Osteoblast (primary cell): ENCODE measurements at places on chromosomes 2 and 18. TPM values are rescaled to one million over a fixed set of nuclear protein-coding genes. Genes with fewer than 3 reads are reported as not detected.
A peak's percentile ranks its signal among the peaks of the same experiment; 100 is the strongest.

- no peak for DNase-seq
These were observed 99.6 kb downstream of the MAP3K20 start for GRCh38 chr2:173175222-173175621.

Gene C2orf92
- total RNA-seq: 2.5 and 3.2 TPM in 2 replicates

GRCh38 chr2:98948956-98949739, 13.1 kb upstream of the CRACDL start:
- peak; percentile 71 for DNase-seq

- peak; percentile 96 for DNase-seq
These were observed 175.5 kb downstream of the AGAP1 start for GRCh38 chr2:235669269-235669831.

GRCh38 chr2:28506112-28506910, 10.5 kb downstream of the PLB1 start:
- no peak for DNase-seq

Gene FOXD4L1
- total RNA-seq: under 0.01 and 0.29 TPM in 2 replicates

Gene OSBPL1A
- 51.8 and 53.3 TPM in 2 replicates for total RNA-seq

GRCh38 chr2:207662203-207662602, 37.0 kb upstream of the METTL21A start:
- DNase-seq: no peak

DNA sequence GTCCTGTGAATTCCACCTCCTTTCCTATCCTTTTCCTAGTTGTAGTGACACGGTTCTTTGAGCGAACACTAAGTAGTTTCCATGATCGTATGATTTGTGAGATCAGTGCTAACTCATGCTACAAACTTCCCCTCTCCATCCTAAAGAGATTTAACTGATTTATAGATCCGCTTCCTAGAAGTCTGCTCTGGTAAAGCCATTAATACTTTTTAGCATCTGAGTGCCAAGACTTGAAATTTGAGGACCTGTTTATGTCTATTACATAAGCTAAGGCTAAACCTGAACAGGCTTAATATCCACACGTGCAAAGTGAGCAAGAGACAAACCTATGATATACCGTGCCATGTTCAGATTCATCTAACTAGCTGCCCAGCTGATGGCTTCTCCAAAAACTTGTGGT, 14.9 kb downstream of the PROKR1 start:
- DNase-seq: peak; percentile 27

- no peak for DNase-seq
These were observed 1.2 kb downstream of the GPD2 start for GRCh38 chr2:156437272-156437930.
